ENCODE measurements at places on chromosomes 4 and X.
A peak's percentile ranks its signal among the peaks of the same experiment; 100 is the strongest.

DNA sequence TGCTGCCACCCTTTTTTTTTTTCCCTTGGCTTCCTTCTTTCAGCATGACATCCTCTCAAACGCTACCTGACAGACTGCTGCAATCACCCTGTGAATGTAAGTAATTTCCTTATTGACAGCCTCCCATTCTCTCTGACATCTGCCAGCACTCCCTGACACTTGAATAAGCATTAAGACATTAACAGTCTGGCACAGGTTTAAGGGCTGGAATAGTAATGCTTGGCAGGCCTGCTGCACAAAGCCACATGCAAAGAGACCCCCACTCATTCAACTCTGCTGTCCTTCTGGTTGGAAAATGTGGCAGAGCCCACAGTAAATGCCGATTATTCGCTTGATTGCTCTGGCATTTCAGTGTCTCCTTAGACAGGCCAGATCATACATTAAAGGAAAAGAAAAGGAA is 28.1 kb upstream of the RASGEF1B start:
- no peak for DNase-seq

DNA sequence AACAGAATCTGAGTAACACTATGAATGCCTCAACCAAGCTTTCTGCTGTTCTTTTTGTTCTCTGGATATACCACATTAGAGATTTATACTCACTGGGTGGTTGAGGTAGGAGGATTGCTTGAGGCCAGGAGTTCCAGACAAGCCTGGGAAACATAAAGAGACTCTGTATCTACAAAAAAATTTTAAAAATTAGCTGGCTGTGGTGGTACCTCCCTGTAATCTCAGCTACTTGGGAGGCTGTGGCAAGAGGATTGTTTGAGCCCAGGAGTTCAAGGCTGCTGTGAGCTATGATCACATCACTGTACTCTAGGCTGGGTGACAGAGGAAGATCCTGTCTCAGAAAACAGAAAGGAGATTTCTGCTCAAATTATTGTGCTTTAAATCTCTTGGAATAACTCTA is 161.6 kb upstream of the RAPGEF2 start:
- no peak for DNase-seq

- no peak for DNase-seq
These were observed 198.1 kb upstream of the PUDP start for GRCh38 chrX:7346021-7346420.

- DNase-seq: no peak
These were observed 182.2 kb upstream of the KCNIP4 start for GRCh38 chr4:22130741-22131140.

- no peak for DNase-seq
These were observed 521.9 kb upstream of the BOD1L1 start for GRCh38 chr4:14149176-14150053.

DNA sequence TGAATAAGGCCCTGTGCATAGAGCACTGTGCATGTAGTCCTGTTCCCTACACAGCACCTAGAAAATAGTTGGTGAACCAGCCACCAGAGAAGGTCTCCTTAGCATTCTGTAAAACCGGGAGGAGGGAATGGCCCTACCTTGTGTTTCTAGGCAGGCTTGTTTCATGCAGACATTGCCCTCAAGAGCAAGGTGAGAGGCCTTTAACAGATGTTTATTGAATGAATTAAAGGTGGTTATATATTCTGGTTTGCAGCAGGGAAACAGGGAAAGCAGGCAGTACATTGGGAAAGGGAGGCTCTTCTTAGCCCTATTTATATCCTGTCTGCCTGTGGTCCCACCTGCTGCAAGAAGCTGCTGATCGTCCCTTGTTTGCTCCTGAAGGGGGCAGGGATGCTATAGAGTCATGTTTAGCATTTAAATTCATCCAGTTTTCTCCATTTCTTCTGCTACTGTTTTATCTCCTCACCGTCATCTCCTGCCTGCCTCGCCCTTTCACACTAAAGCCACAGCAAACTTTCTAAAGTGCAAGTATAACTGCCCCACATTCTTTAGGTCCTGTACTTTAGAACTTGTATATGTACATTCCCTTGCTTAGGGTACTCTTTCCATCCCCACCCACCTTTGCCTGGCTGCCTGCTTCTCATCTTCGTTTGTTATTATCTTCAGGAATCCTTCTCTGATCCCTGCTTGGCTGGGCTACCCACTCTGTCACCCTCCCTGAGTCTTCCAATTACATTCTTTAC is 60.3 kb downstream of the EGF start:
- DNase-seq: no peak

DNA sequence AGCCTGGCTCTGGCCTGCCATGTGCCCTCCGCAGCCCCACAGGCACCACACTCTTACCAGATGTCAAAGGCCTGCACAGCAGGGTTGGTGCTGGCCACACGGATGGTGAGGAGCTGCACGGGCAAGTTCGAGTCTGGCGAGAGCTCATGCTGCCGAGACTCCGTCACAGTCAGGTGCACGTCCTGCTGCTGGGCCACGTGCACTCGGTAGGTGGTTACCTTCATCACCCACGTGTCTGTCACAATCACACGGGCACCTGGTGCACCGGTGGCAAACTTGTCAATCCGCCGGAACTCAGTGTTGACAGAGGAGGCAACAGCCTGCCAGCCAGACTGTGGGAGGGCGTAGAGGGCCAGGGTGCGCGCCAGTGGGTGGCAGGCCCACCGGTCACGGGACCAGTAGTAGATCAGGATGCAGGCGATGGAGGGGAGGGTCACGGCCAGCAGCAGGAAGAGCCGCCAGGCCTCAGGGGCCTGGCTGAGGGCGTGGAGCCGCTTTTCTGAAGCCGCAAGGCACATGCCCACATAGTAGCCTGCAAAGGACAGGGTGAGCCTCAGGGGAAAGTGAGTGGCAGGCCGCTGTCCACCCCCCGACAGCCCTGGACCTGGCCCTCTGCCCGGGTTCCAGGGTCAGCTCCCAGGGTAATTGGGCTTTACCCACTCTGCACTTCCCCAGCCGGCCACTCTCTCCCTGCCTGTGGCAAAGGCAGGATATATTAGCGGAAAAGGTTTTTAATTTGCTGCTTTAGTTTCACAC is 2.9 kb downstream of the TMEM129 start:
- DNase-seq: no peak

DNA sequence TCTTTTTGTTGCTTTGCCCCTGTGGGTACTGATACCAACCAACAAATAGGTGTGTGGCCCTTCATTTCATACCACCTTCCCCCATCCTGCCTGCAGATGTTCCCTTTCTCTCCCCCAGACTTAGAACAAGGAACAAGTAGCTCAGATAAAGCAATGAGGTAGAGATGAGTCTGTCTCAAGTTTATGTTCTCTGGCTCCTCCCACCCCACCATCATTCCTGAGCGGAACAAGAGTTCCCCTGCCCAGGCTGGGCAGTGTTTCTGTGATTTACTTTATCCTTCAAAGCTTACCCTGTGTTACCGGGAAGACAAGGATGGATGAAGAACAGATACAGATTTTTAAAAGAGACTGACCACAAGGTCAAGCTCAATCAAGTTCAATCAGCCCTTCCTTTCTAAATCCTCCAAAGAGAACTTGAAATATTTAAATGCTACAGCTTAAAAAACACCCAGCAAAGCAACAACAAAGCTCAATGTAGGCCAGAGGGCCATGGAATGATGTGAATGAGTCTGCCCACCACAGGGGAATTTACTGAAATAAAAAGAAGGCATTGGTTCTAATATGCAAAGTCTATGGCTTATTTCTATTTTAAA is 80.1 kb upstream of the UCP1 start:
- no peak for DNase-seq

GRCh38 chr4:126738926-126739325 is 893.8 kb upstream of the INTU start:
- no peak for DNase-seq

DNA sequence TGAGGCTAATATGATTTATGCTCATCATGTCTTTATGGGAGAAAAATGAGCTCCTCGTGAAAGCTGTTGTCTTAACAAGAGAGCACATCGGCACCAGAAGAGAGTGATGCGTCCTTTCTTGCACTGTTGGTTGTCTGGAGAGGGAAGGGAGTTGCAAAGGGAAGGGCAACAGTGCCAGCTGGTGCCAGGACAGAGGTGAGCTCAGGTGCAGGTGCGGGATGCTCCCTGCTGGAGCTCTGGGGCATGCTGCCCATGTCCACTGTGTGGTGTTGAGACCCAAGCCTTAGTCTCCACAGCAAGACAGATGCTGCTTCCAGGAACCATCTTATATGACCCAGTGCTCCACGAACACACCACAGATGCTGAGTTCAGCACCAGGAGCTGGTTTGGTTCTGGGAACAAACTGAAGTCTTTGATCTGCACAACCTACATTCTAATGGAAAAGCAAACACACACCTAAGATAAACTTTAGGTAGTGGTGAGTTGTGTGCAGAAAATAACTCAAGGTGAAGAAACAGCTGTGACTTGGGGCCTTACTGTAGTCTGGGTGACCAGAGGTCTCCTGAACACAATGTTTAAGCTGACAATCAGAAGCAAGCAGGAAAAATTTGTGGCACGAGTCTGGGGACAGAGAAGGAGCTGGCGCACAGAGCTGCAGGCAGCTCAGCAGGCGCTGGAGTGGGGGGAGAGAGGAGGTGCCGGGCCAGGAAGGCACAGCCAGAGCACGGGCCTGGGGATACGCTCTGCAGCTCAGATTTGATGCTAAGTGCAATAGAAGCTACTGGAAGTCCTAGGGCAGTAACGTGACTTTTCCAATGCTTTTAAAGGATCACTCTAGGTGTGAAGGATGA is 73.2 kb downstream of the HAUS3 start:
- DNase-seq: no peak

- DNase-seq: peak; percentile 45
These were observed 631.5 kb downstream of the RAB28 start for GRCh38 chr4:12852338-12853307.

DNA sequence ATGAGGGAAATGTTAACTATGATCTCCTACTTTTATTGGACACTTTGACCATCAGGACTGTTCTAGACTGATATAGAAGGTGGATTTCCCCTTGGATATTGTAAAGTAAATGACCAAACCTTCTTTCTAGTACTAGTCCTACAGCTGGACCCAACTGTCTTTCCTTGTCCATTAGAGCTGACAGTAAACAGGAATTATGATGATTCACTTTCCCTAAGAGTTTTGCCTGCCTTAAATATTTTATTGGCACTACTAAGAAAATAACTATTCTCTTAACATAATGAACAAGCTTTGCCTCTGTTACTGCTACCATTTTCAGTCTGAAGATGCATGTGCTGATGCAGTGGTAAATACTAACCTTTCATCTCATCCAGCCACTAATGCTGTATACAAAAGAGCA is 915.4 kb downstream of the CENPC start:
- DNase-seq: no peak

DNA sequence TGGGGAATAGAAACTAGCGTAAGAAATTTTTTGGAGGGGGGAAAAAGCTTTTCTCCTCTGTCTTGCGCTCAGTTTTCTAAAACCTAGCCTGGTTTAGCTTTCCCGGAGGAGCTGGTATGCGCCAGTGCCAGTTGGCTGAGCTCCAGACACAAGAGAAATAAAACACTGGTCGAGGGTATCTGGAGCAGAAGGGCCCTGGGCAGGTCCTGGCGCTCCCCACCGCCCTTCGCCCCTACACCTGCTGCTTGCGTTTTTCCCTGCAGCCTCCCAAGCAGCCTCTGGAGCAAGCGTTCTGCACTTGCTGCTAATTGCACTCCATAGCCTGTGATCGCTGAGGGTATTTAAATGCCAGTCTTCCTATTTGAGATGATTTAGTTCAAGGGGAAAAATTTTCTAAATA is 816 bp downstream of the EREG start:
- no peak for DNase-seq

GRCh38 chr4:98653890-98654867 is 4.2 kb downstream of the TSPAN5 start:
- DNase-seq: no peak

DNA sequence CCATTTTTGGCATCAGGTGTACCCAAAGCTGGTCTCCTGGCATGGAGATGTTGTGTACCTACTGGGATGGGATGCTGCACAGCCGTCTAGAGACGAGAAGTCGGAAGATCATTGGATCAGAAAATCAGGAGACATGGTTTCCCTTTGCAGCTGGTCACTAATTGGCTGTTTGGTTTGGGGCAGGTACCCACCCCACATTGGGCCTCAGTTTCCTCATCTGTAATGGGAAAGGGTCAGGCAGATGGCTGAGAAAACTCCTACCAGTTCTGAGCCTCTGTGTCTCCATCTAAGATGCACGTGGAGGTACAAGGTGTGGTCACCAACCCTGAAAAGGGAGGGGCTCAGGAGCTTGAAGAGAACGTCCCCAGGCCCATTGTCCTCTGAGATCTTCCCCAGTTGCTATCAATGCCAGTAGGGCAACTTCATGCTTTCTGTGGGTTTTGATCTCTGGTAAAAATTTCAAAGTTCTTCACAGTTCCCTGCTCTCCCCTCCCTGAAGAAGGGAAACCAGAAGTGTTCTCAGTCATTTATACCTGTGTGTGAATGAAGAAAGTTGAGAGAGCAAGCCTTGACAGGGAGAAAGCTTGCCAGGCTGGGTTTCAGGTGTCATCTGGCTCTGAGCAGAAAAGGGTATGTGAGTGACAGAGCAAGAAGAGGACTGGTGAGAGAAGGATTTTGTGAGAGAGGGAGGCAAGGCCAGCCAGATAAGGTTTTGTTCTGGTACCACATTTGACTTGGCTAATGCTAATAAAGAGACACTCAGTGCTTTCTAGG is 15.1 kb downstream of the TSC22D3 start:
- no peak for DNase-seq

DNA sequence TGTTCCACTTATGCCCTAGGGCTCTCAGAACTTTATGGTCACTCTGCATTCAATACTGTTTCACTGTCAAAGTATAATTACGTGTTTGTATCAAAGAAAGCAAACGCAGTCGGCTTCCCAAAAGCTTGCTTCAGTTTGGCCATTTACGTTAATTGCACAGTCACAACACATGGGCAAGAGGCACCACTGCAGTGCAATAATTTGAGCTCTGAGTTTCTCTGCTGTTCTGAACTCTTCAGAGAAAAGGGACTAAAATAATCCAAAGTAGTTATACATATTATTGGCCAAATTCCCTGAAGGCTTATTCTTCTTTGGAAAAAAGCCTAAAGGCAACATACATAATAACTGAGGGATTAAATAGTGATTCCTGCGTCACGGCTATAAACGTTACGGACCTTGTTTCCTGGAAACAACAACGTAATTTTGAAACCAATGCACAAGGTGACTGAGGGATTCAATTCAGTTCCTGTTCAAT is 51.3 kb downstream of the RNF150 start:
- DNase-seq: peak; percentile 86

DNA sequence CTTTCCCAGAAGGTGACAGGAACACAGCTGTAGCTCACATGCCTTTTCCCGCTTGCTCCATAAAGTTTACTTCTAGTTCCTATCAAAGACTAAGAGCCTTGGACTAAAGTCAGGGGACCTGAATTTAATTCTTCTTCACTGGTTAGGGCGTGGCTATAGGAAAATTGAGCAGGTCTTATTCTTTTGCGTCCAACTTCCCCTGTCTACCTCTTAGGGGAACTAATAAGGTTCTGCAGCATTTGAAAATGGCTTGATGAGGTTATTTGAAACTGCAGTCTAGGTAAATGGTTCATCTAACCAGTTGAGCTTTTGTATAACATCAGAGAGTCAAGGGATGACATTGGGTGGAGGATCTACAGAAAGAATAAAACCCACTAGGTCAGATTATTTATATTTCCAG is 2.6 kb downstream of the ARHGAP10 start:
- no peak for DNase-seq

GRCh38 chr4:98444371-98444770 is 183.2 kb downstream of the RAP1GDS1 start:
- DNase-seq: no peak

- no peak for DNase-seq
These were observed 367.6 kb downstream of the ARHGAP24 start for GRCh38 chr4:85842540-85842939.
